ENCODE measurements at places on chromosomes 16 and 17.

- DNase-seq = no peak
These were observed 14.8 kb upstream of the ADCY7 start for GRCh38 chr16:50251375-50252081.

- DNase-seq = no peak
These were observed 12.3 kb upstream of the PKMYT1 start for GRCh38 chr16:2992383-2993081.

DNA sequence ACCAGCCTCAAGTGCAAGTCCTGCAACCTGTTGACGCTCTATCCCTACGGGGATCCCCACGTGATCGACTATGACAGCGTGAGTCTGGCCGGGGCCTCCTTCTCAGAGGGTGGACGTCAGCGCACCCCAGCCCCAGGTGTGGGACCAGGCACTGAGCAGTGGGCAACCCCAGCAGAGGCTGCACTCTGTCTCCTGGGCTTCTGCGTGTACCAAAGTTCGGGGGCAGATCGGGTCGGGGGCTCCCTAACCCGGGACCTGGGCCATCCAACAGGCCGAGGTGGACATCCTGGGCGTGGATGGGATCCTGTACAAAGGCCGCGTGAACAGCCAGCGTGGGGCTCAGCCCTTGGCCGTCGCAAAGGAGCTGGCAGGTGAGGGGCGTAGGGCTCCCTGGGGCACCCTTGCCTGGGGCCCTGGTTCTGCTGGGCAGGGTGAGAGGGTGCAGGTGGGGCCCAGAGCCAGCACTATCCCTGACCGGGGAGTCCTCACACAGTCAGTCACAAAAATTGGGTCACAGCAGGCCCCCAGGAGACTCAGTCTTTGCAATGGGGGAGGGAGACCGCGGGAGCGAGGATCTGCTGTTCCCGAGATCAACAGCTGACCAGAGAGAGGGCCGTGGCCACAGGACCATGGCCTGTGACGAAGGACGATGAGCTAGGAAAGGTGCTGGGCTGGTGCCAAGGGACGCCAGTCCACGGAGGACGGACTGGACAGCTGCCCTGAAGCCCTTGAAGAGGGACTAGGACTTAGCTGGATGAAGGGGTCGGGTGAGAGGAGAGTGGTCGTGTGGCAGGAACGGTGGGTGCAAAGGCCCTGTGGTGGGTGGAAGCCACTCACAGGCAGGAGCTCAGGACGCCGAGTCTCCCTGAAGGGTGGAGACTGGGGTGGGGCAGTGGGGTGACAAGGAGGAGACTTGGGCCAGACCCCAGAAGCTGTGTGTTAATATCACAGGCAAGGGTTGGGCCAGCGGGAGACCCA is 20.0 kb downstream of the UBALD1 start:
- DNase-seq = no peak

- no peak for DNase-seq
These were observed 80.0 kb upstream of the NKD1 start for GRCh38 chr16:50467943-50468748.

DNA sequence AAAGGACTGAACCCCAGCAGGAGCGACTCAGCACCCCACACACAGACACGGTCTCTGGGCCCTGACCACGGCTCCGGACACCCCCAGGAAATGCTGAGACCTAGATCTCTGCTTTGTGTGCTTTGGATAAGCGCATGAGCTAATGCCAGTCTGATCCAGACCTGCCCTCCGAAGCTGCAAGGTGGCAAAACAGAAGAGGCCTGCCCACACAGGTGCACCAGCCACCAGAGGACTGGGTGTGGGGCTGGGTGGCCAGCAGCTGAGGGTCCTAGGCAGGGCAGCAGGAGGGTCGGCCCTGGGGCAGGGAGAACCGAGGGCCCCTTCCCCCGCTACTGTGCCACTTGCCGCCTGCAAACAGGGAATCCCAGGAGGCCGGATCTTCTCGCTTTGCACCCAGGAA is 30.7 kb upstream of the EIF1 start:
- no peak for DNase-seq

- DNase-seq = no peak
These were observed 10.1 kb upstream of the PIPOX start for GRCh38 chr17:29032857-29033197.

GRCh38 chr17:15958484-15958854 is 13.5 kb downstream of the ADORA2B start:
- no peak for DNase-seq

DNA sequence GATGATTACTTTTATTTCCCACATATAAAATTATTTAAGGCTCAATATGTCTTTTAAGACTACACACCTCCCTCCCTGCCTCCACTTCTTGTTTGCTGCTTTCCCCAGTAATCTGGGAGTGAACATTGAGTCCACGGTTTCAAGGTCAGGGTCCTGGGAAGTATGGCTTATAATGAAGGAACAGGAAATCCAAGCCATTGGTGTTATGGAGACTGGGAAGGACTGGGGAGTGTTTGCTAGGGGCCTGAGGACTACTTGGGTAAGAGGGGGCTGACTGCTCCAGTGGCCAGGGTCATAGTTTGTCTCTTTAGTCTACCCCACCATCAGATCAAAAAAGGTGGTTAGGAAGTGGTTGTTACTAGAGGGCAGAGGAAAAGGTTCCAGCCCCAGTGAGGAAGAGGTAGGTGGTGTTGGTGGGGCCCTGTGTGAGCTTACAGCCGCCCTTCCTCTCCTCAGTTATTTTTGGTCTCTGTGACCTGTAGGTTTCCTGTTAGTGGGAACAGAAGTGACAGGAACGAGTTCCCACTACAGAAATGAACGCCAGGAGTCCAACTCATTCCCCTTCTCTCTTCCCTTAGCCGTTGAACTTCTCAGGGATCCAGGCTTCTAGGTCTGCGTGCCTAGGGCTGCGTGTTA is 742 bp upstream of the SLC16A13 start:
- DNase-seq = peak; percentile 58

GRCh38 chr16:10126686-10127085 is 55.5 kb downstream of the GRIN2A start:
- DNase-seq = no peak

GRCh38 chr17:21001813-21002221 is 41.0 kb downstream of the USP22 start:
- DNase-seq = no peak

- no peak for DNase-seq
These were observed 171.2 kb downstream of the WSCD1 start for GRCh38 chr17:6241381-6241780.

DNA sequence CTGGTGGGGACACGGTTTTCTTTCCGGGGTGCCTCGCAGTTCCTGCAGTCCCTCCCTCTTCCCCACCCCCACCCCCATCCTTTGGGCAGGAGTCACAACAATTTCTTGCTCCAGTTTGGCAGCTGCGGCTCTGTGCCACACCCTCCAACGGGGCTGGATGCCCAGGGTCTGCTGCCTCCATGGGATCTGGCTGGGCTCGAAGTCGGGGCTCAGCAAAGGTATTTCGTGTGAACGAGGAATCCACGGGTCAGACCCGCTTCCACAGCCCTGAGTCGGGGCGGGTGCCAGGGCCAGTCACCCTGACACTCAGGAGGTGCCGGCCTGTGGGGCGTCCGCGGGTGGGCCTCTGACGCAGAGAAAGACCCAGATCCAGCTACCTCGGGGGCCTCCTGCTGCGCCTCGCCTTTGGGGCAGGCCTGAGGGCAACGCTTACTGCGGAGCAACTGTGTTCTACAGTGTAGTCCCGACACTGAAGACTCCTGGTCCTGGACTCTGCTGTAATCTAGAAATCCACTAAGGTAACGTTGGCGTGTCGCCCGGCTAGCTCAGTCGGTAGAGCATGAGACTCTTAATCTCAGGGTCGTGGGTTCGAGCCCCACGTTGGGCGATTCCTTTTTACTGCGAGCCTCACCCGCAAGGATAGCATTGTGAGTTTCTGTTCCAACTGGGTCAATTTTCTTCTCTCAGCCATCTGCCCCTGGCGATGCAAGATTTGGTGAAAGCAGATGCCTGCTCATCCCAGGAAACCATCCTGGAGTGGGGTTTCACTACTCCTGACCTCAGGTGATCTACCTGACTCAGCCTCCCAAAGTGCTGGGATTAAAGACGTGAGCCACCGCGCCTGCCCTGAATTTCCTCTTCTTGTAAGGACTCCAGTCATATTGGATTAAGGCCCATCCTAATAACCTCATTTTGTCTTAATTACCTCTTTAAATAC is 12.6 kb upstream of the OR1F1 start:
- DNase-seq = no peak

GRCh38 chr17:83179374-83179773 is 100.0 kb downstream of the METRNL start:
- DNase-seq = no peak

DNA sequence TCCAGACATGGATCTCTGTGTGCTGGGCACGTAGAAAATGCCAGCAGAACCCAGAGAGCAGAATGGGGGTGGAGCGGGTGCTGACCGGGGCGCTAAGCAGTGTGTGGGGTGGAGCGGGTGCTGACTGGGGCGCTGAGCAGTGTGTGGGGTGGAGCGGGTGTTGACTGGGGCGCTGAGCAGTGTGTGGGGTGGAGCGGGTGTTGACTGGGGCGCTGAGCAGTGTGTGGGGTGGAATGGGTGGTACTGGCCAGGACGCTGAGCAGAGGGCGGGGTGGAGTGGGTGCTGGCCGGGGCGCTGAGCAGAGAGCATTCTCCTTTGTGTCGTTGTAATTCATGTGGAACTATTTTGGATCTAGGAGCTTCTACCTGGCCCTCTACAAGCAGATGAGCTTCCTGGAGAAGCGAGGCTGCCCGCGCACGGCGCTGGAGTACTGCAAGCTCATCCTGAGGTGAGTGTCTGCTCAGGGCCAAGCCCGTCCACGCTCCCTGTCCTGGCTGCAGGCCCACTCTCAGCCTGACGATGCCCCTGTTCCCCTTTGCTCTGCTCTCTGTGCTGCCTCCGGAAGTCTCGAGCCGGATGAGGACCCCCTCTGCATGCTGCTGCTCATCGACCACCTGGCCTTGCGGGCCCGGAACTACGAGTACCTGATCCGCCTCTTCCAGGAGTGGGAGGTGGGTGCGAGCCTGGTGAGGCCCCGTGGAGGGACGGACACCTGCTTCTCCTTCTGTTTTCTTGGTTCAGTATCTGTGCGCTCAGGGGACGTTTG is 20.3 kb upstream of the MC1R start:
- DNase-seq = no peak

DNA sequence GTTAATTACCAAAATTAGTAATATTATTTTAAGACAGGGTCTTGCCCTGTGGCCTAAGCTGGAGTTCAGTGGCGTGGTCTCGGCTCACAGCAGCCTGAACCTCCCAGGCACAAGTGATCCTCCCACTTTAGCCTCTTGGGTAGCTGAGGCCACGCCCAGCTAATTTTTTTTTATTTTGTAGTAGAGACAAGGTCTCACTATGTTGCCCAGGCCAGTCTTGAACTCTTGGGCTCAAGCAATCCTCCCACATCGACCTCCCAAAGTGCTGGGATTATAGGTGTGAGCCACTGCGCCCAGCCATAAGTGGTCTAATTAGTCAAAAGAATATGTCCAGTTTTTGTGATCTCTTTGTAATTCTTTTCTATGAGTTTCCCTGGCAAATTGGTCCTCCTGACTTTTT is 12.0 kb upstream of the CFDP1 start:
- no peak for DNase-seq

- no peak for DNase-seq
These were observed 28.1 kb upstream of the NFAT5 start for GRCh38 chr16:69537706-69538080.

- DNase-seq = no peak
These were observed 30.9 kb upstream of the CRYBA1 start for GRCh38 chr17:29215717-29216116.

GRCh38 chr16:85947230-85948137 is 48.5 kb downstream of the IRF8 start:
- no peak for DNase-seq

GRCh38 chr17:81405411-81405872 is 10.2 kb downstream of the BAHCC1 start:
- no peak for DNase-seq

- no peak for DNase-seq
These were observed 85.2 kb downstream of the FTO start for GRCh38 chr16:53789137-53789536.

GRCh38 chr17:80908211-80908610 is 83.4 kb upstream of the CHMP6 start:
- no peak for DNase-seq

DNA sequence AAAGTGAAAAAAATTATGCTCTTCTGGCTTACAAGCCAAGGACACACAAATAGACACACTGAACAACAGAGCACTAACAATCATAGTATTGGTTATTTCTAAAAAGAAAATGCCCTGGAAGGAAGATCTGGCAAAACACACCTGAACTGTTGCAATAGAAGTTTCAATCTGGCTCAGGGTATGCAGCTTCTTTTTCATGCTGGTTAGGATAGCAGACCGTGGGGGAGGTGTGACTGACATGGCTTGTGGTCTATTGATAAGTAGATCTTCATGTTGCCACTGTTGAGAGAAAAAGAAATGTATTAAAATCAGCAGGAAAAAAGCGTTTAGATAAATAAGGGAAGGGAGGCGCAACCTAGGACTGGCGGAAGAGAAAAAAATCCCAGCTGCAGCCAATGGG is 26.5 kb upstream of the ARL6IP1 start:
- DNase-seq = no peak

GRCh38 chr16:84753412-84754326 is 53.9 kb downstream of the USP10 start:
- no peak for DNase-seq

- no peak for DNase-seq
These were observed 14.5 kb downstream of the ACACA start for GRCh38 chr17:37392024-37392590.

- DNase-seq = no peak
These were observed 270.5 kb downstream of the FOXL1 start for GRCh38 chr16:86848821-86849220.

DNA sequence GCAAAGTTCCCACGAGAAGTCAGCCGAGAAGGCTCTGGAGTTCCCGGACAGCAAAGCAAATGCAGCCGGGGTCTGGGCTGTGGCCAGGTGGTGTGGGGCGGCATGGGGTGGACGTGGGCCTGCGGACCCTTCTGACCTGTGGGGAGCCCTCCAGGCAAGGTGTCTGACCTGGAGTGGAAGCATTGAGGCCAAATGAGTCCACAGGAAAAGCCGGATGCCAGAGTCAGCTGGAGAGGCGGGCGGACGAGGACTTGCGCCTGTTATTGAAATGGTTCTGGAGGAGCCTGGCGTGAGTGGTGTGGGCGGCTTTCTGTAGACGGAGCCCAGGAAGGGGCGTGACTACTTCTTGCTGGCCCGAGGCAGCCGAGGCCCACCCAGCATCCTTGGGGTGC is 50.5 kb upstream of the ZNF750 start:
- no peak for DNase-seq

GRCh38 chr17:2695961-2696760 is 15.4 kb downstream of the CLUH start:
- DNase-seq = no peak

- DNase-seq = no peak
These were observed 9.1 kb upstream of the MSL1 start for GRCh38 chr17:40112718-40113109.

DNA sequence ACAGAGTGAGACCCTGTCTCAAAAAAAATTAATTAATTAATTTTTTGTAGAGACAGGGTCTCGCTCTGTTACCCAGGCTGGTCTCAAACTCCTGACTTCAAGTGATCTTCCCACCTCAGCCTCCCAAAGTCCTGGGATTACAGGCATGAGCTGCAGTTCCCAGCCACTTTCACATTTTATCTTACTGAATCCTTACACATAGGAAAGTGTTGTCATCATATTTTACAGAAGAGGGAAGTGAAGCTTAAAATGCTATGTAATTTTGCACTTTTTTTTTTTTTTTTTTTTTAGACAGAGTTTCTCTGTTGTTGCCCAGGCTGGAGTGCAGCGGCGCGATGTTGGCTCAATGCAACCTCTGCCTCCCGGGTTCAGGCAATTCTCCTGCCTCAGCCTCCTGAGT is 21.1 kb upstream of the ZNF629 start:
- DNase-seq = no peak

Data from glomerular endothelial cell (primary cell).